ENCODE measurements at places on chromosomes 1 and 21.

DNA sequence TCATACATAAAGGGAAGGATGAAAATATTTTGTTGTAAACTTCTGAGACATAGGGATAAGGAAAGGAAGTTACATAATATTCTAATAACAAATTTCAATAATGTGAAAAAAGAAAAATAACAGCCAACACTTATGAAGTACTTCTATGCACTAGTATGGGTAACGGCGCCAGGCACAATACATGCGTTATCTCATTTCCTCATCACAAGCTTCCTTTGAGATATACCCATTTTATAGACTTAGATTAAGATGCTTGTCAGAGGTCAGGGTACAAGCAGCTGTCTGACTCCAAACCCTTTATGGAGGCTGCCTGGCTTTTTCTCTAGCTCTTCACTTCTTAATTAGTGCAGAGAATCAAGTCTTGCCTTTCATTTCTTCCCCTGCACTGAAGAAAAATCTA lies 41.3 kb downstream of the TCP10L start:
- DNase-seq: no peak

- DNase-seq: no peak
These were observed 6.8 kb upstream of the MTARC2 start for GRCh38 chr1:220741349-220741748.

DNA sequence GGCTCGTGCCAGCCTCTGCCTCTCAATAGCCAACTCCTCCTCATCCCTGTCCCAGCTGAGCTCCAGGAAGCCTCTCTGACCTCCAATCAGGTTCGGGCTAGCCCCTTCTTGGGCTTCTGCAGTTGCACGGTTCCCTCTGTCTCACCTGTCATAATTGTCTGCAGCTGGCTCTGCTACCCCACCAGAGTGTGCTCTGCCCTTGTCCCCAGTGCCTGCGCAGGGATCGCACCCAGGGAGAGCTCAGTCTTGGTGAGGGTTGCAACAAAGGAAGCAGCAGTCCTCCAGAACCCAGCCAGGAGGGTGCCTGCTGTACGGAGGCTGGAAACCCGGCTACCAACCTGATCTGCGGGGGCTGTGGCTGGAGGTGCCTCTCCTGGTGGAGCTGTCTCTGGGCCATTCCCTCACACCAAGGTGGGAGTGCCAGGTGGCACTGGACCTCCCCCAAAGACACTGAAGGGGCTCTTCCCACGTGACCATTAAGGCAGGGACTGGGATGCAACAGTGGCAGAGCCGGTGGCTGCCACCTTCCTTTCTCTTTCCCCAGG lies 63.5 kb upstream of the DMRTB1 start:
- DNase-seq: no peak

DNA sequence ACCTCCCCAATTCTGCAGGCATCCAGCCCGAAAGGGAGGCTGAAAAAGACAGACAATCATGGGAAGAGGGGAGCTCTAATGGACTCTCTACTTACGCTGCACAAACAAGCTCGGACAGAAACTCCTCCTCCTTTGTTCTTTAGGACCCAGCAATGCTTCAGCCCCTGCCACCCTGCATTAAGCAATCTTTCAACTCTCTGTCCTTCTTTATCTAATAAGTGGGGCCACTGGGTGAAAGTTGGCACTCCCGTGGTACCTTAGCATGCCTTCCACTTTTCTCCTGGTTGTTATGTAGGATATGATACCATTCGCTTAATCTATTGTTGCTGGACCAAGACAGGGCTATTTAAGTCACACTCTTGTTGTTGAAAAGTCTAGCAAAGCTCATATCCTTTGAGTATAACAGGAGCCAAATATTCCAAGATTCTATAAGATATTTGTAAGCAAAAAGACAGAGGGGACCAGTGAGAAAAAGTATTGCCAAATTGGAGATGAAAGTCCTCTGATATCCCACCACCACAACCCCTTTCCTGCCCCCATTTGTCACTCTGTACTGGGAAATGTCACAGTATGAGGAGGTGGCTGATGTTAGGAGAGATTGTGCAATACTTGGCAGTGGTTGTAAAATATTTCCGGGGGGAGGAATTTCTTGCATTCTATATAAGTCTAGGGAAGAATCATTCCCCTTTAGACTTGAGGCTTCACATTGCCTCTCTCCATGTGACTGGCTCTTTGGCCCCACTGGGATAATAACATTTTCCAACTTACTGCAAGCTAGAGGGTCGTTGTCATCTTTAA lies 137.3 kb upstream of the GJB5 start:
- DNase-seq: no peak

DNA sequence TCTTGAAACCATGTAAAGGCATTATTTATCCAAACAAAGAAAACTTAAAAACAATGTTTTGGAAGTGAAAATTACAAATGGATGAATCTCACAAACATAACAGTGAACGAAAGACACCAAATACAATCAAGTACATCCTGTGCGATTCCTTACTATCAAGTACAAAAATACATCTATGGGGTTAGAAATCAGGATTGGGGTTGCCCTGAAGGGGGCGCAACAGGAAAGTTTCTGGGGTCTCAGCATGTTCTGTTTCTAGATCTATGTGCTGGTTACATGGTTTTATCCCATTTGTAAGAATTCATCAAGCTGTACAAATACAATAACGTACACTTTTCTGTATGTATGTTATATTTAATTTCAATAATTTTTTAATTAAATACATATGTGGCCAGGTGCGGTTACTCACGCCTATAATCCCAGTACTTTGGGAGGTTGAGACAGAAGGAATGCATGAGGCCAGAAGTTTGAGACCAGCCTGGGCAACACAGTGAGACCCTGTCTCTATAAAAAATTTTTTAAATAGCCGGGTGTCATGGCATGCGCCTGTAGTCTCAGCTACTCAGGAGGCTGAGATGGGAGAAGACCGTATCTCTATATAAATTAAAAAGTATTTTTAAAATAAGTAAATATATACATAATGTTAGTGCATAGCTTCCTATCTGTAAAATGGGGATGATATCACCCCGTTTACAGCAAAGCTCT lies 121.5 kb upstream of the SOD1 start:
- DNase-seq: no peak

GRCh38 chr1:207754974-207755700 lies 3.3 kb downstream of the CD46 start:
- DNase-seq: no peak

GRCh38 chr1:38052750-38053415 lies 6.3 kb upstream of the POU3F1 start:
- DNase-seq: no peak

DNA sequence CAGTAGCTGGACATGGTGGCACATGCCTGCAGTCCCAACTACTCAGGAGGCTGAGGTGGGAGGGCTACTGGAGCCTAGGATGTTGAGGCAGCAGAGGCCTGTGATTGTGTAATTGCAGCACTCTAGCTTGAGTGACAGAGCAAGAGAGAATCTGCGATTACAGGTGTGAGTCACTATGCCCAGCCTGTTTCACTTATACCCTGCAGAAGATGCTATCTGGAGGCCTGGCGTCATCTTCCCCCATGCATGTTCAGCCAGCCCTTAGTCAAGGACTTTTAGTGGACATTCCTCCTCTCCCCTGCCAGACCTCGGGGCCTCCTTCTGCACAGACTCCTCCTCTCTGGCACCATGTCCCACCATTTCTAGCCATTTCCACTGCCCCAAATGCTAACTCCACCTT lies 36.3 kb upstream of the RCC2 start:
- DNase-seq: peak; percentile 55

DNA sequence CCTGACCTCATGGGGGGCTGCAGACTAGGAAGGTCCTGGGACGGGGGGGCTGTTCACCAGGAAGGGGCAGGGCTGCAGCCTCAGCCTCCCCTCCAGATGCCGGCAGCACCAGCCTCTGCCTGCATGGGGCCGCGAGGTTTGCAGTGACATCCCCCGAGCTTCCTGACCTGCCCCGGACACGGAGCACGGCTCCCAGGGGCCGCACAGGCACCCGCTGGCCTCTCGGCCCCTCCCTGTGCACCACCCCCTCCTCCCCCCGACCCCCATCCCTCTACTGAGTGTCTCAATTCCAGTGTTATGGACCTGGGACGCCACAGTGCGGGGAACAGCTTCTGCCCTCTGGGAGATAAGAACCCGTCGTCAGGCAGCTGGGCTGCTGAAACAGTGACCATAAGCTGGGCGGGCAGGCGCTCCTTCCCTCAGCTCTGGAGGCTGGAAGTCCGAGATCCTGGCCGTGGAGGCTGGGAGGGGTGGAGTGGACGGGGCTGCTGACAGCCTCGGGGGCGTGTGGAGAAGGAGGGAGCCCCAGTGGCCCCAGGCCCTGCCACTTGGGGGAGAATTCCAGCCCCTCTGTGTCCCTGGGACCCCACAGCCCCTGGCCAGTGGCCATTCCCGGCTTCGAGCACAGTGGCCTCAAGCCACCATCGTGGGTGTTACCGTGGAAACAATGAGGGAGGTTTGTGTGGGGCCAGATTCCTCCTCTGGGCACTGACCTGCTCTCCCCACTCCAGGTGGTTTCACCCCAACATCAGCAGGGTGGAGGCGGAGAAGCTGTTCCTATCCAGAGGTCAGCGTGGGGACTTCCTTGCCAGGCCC lies 11.6 kb downstream of the RNF223 start:
- DNase-seq: no peak

- no peak for DNase-seq
These were observed 452.7 kb downstream of the NUF2 start for GRCh38 chr1:163774401-163774945.

DNA sequence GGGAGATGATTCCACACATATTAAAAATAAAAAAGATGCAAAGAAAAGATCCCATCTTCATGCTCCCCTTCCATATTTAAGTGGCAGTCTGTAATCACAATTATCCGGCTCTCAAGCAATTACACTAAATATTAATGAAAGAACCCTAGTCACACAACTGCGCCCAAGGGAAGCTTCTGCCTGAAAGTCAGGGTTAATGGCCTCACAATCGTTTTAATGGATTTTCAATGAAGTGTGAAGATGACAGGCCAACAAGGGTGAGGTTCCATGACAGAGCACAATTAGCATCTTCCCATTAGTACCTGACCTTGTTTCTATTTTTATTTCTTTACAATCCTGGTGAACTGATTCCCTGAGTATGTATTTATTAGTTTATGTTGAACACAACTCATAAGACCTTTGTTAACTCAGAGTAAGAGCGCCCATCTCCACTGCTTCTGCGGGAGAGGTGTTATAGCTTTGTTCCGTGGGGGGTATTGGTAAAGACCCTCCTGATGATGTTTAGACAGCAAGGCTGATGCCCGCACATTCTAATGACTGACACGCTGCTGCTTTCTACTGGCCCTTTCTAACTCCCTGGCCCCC lies 80.9 kb downstream of the IER5 start:
- DNase-seq: no peak

- DNase-seq: no peak
These were observed 103.7 kb upstream of the NFIA start for GRCh38 chr1:60978421-60979357.

DNA sequence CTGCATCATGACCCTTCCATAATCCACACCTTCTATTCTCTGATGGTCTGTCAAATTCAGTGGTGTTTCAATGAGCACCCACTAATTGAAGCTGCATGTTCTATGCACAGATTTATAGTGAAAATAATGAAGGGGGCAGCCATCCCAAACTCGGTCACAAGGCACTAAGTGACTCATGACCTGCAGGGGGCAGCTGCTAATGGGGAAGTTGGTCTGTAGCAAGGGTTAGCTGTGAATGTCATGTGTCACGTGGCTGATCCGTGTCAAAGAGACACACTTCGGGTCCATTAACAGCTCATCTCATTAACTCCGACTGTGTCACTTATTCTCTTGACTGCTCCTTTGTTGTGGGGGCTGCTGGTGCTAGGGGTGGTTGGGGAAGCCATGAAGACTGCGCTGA lies 306.6 kb downstream of the PCP4 start:
- no peak for DNase-seq

DNA sequence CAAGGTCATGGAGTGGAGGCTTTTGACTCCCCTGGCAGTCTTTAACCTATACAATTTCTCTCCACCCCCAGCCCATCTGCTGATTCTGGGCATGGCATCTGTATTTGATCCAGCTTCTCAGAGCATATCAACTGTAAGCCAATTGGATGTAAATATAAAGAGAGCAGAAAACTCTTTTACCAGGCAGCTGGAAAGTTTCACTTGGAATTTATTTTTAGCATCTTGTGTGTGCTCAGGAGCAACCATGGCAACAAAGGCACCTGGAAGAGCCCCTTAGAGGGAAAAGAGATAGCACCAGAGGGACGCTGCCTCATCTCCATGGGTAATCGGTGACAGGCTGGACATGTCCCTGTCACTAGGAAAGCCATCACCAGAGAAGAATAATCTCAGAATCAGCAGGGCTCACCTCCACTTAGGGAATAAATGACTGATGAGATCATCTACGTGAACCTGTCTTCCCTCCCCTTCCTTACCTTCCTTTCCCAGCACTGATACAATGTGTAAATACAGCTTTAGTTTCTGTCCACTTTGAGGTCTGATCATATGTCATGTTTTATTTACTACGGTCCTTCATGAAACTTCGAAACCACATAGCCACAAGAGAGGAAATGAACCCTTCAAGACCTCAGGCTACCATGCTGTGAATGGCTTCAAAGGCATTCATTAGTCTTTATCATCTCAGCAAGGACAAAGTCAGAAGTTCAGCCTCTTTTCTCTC lies 25.3 kb upstream of the SIPA1L2 start:
- DNase-seq: no peak

- no peak for DNase-seq
These were observed 143.8 kb downstream of the CASZ1 start for GRCh38 chr1:10652626-10653025.

GRCh38 chr1:100396651-100397050 lies 44.3 kb downstream of the CDC14A start:
- no peak for DNase-seq

GRCh38 chr1:204780630-204781029 lies 90.0 kb upstream of the NFASC start:
- no peak for DNase-seq

- DNase-seq: no peak
These were observed 197.9 kb upstream of the SGIP1 start for GRCh38 chr1:66335859-66336640.

GRCh38 chr1:3956527-3957170 lies 56.6 kb upstream of the C1orf174 start:
- no peak for DNase-seq
